ENCODE measurements at places on chromosomes 4 and X.

DNA sequence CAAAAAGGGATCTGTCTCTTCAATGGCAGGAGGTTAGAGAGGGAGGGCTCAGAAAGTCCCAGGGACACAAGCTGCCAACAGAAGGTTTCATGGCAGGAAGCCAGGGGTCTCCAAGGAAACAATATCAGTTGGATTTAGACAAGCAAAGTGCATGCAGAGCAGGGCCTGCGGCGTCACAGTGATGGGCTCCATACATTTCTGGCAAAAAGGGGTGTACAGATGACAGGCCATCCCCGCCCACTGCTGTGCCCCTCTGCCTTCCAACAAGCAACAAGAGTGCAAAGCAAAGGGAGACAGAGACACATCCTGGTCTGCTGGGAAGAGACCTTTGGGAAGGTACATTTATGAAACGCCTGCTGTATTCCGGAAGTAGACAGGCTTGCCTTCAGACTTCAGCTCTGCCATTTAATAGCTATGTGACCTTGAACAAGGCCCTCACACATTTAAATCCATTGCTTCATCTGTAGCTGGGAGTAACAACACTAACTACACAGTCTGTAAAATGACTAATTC is 121.2 kb downstream of the AFAP1 start:
- no peak overlapping the region for H3K27ac ChIP-seq
- no peak overlapping the region for H3K4me3 ChIP-seq

DNA sequence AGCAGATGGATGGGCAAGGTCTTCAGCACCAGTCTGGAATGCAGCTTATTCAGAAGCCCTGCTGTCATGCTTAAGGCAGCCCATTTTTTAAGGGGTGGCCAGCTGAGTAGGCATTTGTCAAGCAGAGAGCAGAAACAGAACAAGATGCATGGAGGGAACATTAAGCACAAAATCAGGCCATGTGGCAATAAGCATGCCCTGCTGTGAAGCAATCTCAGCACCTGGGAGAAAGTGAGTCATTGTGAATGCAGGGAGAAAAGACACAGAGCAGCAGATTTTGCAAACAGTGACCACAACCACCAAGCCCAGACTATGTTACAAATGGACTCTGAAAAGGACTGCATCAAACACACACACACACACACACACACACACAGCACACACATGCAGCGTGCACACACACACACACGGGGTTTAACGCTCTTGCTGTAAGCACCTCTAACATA is 94.1 kb upstream of the GALNT7 start:
- no peaks in the 10 kb centered on the region for H3K27me3 ChIP-seq
- peak; percentile 90 for DNase-seq
- H3K4me3 ChIP-seq = no peak overlapping the region
- H3K27ac ChIP-seq = peak overlapping the region; percentile 95
- no peaks in the 10 kb centered on the region for H3K4me1 ChIP-seq

GRCh38 chr4:1598206-1599025 is 85.7 kb downstream of the FAM53A start:
- H3K4me1 ChIP-seq = no peaks in the 10 kb centered on the region
- H3K36me3 ChIP-seq = no peaks in the 10 kb centered on the region
- H3K27ac ChIP-seq = no peak overlapping the region
- H3K4me3 ChIP-seq = no peak overlapping the region
- H3K27me3 ChIP-seq = no peaks in the 10 kb centered on the region
- DNase-seq = no peak

GRCh38 chr4:45317276-45317675 is 590.9 kb upstream of the GNPDA2 start:
- H3K4me3 ChIP-seq = no peak overlapping the region
- H3K27me3 ChIP-seq = no peaks in the 10 kb centered on the region
- H3K27ac ChIP-seq = no peak overlapping the region
- H3K4me1 ChIP-seq = no peaks in the 10 kb centered on the region
- no peaks in the 10 kb centered on the region for H3K36me3 ChIP-seq
- DNase-seq = peak; percentile 46

- no peak overlapping the region for H3K4me3 ChIP-seq
- no peak for DNase-seq
- H3K4me1 ChIP-seq = no peaks in the 10 kb centered on the region
- no peaks in the 10 kb centered on the region for H3K27me3 ChIP-seq
- no peak overlapping the region for H3K27ac ChIP-seq
These were observed 284.3 kb downstream of the SLC7A11 start for GRCh38 chr4:137957806-137958205.

DNA sequence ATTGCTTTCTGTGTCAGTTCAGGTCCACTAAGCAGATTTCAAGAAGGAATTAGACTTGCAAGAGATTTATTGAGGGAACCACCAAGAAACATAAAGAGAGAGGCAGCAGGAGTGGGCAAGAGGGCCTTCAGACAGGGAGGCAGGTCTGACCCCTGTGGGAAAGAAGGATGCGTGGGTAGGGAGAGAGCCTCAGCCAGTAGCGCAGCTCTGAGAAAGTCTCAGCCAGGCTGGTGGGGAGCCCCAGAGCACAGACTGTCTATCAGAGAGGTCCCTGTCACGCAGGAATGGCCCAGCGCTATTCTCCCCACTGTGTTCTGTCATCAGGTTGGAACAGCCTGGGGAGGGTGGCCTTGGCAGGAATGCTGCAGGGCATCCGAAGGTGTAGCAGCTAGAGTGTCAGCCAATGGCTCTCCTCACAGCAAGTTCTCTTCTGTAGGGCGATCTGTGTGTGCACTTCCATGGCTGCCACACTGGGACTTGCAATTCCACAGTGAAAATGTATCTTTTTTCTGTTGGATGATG is 48.0 kb downstream of the OTC start:
- H3K4me3 ChIP-seq = no peak overlapping the region
- no peak for DNase-seq

- H3K4me3 ChIP-seq = no peak overlapping the region
- peaks cover 1% of the 10 kb centered on the region for H3K4me1 ChIP-seq
- H3K36me3 ChIP-seq = no peaks in the 10 kb centered on the region
- peak overlapping the region; percentile 56 for H3K27ac ChIP-seq
- no peaks in the 10 kb centered on the region for H3K27me3 ChIP-seq
These were observed 53.2 kb upstream of the TNIP3 start for GRCh38 chr4:121217351-121217750.

Data from mesenchymal stem cell (in vitro differentiated cells and primary cell).